ENCODE measurements at places on chromosomes 2 and 18.

DNA sequence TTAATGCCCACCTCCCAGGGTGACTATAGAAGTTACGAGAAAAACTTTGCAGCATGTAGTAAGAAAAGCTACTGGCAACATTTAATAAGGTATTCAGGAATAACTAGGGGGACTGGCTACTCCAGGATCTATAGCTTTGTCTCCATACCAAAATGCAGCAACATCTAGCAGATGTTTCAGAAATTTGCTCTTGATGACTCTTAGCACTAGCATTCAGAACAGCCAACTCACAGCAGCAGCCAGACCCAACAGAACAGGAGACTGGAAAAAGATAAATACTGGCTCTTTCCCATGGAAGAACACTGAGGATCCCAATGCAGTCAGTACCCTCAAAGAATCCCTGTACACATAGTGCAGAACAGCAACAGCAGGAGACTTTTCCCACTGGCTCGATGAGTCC lies 105.0 kb downstream of the PRKRA start:
- DNase-seq: no peak

- no peak for DNase-seq
These were observed 832.6 kb upstream of the ZEB2 start for GRCh38 chr2:145352484-145352883.

DNA sequence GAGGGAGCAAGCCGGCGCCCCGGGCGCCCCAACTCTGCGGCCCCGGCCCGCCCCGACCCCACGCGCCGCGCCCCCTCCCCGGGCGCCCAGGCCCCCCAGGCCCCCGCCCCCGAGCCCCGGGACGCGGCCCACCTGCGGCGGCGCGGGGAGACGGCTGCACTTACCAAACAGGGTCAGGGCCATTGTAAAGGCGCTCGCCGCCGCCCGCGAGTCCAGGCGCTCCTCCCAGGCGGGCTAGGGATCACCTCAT lies 526 bp downstream of the CHN1 start:
- DNase-seq: no peak

GRCh38 chr2:237858294-237859081 lies 935 bp upstream of the RAMP1 start:
- DNase-seq: no peak

GRCh38 chr2:73610111-73610510 lies 32.1 kb downstream of the NAT8 start:
- DNase-seq: no peak

DNA sequence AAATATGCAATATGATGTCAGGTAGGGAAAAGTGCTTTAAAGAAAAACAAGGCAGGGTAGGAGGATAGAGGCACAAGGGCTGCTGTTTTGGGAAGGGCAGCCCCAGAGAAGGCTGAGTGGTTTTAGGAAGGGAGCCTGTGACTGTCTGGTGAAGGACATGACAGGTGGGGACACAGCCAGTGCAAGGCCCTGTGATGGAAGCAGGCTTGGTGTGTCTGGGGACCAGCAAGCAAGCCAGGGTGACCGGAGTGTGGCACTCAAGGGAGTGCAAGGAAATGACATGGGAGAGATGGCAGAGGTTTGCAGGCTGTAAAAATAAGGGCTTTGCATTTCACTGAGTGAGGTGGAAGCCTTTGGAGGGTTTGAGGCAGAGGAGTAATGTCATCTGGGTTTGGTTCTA lies 62.0 kb downstream of the LTBP1 start:
- no peak for DNase-seq

All from activated T-helper 9 cell treated with anti-CD3 and anti-CD28 coated beads, Interleukin-2, amount 50 U/mL, for 16 hours (primary cell).